ENCODE measurements at places on chromosomes 2 and 18.

DNA sequence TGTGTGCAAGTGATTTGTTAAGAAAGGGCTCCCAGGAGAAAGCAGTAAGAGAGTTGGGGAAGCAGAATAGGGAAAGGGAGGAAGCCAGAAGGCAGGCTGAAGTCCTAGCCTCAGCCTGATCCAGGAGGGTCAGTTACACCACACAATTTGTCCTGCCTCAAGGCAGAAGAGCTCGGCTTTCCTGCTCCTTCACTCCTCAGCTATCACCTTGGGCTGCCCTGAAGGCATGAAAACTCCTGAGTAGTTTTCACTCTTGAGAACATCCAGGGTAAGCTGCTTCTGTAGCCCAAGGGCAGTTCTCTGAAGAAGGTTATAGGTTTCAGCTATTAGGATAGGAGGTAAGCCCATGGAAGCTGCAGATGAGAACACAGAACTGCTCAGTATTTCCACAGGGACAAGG, 47.4 kb upstream of the ANKRD44 start:
- no peak for DNase-seq

DNA sequence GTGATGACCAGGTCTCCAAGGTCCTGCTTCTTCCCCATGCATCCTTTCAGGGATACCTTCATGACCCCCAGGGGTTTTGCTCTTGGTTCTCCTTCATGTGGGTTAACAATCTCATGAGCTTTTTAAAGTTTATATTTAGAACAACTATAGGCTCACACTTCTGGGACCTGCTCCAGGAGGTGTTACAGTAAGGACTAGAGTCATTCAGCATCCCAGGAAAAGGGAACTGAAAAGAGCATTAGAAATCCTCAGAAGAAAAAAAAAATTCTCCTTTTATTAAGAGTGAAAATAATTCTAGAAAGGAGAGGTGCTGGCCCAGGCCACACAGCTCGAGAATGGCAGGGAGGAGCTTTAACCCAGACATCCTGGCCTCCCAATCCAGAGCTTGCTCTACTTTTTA, 66.5 kb downstream of the SETBP1 start:
- no peak for DNase-seq

- no peak for DNase-seq
These were observed 82.8 kb downstream of the TMEM17 start for GRCh38 chr2:62423235-62423634.

GRCh38 chr2:170679607-170680079, 35.5 kb upstream of the SP5 start:
- DNase-seq = no peak

DNA sequence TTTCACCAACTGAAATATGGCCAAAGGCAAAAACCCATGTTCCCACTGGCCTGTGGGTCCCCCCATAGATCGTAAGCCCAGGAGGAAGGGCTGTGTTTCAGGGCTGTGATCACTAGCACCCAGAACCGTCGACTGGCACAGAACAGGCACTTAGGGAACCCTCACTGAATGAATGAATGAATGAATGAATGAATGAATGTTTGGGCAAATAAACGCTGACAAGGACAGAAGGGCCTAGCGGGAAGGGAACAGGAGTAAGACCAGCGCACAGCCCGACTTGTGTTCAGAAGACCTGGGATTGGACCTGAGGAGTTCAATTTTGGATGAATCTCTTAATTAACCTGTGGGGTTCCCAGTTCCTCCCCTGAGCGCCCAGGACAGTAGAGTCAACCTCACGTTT, 76.2 kb downstream of the TPO start:
- DNase-seq = no peak

DNA sequence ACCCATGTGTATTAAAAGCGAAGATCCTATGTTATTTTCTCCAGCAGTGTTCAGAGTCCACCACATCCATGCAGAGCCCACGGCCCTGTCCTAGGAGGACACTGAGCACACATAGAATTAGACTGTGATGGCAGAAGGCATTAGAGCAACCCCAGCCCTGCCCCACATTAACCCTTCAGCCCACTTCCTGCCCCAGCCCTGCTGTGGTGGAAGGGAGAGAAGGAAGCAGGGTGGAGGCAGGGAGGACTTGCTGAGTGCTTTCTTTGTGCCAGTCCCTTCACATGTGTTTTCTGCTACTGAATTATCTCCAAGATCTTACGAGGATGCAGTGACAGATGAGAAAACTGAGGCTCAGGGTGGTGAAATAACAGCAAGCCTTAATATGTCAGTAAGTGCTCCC, 339.0 kb downstream of the SMAD2 start:
- DNase-seq = no peak

DNA sequence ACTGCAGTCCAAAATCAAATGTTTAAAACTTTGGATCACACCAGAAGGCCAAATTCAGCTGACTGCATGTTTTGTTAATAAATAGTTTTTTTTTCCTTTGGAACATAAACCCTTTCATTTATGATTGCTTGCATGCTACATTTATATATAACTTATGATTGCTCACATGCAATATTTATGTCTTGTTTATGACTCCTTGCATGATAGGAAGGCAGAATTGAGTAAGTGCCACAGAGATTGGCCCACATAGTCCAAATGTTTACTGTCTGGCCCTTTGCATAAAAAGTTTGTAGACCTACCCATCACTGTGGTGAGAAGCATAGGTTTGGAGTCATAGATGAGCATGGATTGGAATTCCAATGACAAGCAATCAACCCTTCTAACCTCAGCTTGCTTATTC, 30.8 kb downstream of the WDFY1 start:
- peak; percentile 29 for DNase-seq

GRCh38 chr2:200274116-200275075, 32.1 kb upstream of the SPATS2L start:
- DNase-seq = no peak

- DNase-seq = no peak
These were observed 212.1 kb downstream of the DYSF start for GRCh38 chr2:71665168-71666093.

DNA sequence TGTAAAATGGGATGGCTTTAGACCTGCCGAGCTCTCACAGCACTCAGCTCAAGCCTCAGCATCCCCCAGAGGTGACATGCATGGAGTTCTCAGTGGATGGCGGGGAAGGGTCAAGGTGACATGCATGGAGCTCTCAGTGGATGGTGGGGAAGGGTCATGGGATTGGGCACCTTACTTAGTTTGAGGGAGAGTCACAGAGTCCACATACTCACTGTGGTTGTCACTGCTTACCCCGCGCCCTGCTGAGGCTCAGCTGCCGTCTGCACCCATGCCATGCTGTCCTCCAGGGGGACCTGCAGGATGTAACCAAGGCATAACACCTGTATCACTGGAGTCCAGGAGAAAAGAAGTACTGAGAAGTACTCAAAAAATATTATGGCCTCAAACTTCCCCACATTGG, 112.2 kb upstream of the TPO start:
- DNase-seq = no peak

- DNase-seq = no peak
These were observed 76.5 kb upstream of the HAAO start for GRCh38 chr2:42868874-42869273.

GRCh38 chr2:66001538-66001937, 433.4 kb upstream of the MEIS1 start:
- DNase-seq = no peak

GRCh38 chr2:33215299-33215698, 261.1 kb upstream of the RASGRP3 start:
- peak; percentile 93 for DNase-seq

DNA sequence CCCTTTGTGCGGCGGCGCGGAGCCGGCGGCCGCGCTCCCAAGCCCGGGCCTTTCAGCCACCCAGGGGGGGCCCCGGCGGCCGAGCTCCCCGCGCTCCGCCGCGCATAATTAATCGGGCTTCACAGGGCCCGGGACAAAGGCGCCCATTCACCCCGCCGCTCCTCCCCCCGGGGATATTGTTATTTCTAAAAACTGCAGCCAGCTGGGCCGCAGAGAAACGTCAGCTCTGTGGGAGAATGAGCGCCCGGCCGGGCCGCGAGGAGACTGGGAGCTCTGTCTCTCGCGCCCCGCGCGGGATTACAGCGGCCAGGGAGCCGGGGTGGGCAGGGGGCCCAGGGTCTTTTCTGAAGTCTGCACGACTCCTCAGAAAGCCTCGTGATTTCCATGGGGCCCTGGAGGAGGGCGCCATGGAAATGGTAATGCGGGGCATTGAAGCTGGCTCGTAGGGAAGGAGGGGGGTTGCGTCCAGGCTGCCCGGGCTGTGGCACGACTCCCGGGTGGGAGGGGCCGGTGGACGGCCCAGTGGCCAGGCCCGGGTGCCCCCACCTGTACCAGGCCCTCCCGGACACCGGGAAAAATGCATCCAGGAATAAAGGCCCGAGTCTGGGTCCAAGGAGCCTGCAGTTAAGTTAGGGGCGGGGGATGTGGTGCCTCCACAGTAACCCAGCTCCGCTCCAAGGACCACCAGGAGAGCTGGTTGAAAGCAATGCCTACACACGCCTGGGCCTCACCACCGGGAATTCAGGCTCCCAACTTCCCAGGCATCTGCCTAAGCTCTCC, 125.3 kb downstream of the ZFP36L2 start:
- DNase-seq = no peak

GRCh38 chr2:162092008-162092390, 18.0 kb upstream of the DPP4 start:
- no peak for DNase-seq

- DNase-seq = no peak
These were observed 78.7 kb downstream of the EPHA4 start for GRCh38 chr2:221493391-221493790.

DNA sequence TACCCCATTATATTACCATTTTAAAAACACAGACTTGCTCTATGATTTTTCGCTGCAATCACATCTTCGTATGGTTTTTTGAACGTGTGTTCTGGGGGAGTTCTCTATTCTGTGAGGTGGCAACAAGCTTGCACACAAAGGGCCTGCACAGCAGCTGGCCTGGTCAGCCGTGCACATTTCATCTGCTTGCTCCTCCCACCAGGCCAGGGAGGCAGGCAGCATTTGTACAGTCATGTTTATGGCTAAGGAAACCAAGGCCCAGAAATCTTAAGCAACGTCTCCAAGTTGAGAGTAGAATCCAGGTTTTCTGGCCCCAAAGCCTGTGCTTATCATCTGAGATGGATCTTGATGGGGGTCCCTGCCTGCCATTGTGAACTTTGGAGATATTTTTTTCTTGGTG, 106.4 kb upstream of the SMIM21 start:
- no peak for DNase-seq

- peak; percentile 16 for DNase-seq
These were observed 844 bp upstream of the MPV17 start for GRCh38 chr2:27323596-27324285.

GRCh38 chr18:12087471-12088025, 6.1 kb upstream of the ANKRD62 start:
- no peak for DNase-seq

DNA sequence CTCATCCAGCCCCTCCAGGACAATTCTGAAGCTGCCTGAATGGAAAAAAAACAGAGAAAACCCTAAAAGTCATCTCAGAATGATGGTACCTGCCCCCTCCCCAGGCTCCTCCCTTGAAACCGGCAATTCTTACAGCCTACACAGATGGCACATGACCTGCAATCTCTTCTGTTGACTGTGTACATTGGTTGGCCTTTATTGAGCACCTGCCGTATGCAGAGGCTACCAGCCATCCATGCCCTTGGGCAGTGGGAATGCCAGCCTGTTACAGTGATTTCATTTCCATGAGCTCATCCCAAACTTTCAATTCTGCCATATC, 57.1 kb downstream of the EMX1 start:
- no peak for DNase-seq

DNA sequence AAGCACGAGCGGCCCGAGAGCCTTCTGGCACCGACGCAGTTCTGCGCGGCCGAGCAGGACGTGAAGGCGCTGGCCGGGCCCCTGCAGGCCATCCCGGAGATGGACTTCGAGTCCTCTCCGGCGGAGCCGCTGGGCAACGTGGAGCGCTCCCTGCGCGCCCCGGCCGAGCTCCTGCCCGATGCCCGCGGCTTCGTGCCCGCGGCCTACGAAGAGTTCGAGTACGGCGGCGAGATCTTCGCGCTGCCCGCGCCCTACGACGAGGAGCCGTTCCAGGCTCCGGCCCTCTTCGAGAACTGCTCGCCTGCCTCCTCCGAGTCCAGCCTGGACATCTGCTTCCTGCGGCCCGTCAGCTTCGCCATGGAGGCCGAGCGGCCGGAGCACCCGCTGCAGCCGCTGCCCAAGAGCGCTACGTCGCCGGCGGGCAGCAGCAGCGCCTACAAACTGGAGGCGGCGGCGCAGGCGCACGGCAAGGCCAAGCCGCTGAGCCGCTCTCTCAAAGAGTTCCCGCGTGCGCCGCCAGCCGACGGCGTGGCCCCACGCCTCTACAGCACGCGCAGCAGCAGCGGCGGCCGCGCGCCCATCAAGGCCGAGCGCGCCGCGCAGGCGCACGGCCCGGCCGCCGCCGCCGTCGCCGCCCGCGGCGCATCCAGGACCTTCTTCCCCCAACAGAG, 70.4 kb downstream of the ARHGEF33 start:
- peak; percentile 37 for DNase-seq

GRCh38 chr18:44393406-44393805, 287.3 kb upstream of the SETBP1 start:
- DNase-seq = no peak

DNA sequence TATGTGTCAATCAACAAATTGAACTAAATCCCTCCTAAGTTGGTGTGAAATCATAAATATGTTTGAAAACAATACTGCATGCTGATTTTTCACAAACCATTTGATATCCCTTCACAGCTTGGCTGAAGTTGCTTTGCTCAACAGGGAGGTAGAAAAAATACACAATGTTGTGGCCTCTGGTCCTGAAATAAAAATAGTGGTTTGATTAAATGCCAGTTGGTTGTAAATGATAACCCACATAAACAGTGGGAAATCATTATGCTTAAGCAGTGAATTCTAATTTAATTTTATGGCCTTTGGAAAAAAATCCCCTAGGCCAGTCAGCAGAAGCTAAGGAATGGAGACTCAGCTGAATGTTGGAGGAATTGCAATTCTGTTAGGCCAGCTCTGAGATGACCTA, 359.4 kb upstream of the CWC22 start:
- DNase-seq = no peak

DNA sequence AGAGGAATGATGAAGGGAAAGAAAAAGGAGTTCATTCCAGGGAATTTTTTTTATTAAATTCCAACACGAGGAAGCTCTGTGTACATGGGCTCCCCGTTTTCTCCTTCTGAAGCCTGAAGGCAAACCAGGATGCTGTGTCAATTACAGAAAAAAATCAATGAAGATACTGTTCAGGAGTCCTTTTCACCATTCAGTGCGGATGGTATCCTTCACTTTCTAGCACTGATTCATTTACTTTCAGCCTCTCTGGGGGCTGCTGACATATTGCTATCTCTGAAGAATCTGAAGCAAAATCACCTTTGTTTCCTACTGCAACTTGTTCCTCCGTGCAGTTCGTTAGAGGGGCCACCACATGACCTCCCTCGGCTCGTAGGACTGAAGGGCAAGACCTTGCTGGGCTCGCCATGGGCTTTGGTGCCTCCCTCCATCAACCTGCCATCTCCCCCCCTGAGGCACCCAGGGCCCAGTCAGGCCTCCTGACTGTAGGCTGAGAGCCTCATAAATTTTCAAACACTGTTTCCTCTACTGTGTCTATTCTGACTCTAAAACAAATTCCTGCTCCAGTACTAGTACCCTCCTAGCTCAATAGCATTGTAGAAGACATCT, 25.5 kb upstream of the ST8SIA3 start:
- DNase-seq = no peak

GRCh38 chr2:45797451-45798230, 146.2 kb downstream of the PRKCE start:
- no peak for DNase-seq

- no peak for DNase-seq
These were observed 121.0 kb downstream of the ANKRD44 start for GRCh38 chr2:197189426-197190099.

GRCh38 chr18:80033181-80034067, 810 bp upstream of the RBFA start:
- DNase-seq = no peak

All from HCEC 1CT (cell line).